HEK293T (cell line): ENCODE measurements at places on chromosomes 4 and X.

GRCh38 chr4:112923516-112923915 is 125.9 kb upstream of the ANK2 start:
- no peak for DNase-seq

GRCh38 chr4:4269331-4269731 is 20.6 kb downstream of the LYAR start:
- DNase-seq = no peak

- DNase-seq = no peak
These were observed 74.3 kb downstream of the CAMK2D start for GRCh38 chr4:113687067-113687718.

DNA sequence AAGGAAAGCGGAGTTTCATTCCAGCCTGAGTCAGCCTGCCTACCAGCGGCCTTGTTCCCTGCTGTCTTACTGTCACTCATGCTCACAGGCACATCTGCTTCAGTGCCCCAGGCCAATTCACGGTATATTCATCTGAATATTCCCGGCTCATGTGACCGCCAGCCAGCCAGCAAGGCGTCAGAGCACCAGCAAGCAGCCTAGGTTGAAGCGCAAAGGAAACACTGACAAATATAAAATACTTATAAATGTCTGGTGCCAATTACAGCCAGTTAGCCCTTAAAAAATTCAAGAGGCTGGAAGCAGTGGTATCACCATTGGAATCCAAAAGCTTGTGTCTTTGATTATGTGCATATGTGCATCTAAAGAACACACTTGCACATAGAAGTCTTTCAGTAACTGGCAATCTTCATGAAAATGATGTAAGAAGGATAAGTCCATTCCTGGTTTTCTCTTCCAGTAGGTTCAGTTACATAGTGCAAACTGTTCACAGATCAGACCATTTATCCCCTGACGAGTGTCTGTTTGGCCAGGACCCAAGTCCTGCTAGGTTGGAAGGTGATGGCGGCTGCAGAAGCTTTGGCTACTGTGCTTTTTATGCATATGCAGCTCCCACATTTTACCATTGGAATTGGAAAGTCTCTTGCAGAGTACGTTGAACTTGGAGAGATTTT is 61.3 kb downstream of the LUZP4 start:
- no peak for DNase-seq

DNA sequence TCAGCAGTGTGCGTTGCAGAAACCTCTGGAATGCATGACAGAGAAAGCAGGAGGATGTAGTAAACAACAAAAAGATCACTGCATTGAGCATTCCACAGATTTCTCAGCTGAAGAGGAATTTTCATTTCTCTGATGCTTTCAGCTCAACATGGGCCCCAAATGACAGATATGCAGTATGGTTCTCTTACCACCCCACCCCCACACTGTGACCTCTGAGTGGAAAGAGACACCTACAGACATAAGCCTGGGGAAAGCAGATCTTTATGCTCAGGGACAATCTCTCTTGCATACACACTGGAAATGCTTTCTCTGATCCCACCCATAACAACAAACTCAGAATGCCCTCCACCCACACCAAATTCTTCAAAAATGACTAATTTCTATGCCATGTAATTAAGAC is 983.7 kb upstream of the LCORL start:
- DNase-seq = no peak
